ENCODE measurements at places on chromosomes 1 and 21. TPM values are rescaled to one million over a fixed set of nuclear protein-coding genes. Genes with fewer than 3 reads are reported as not detected.

- peak overlapping the region; percentile 86 for H3K27ac ChIP-seq
- no peak for DNase-seq
- H3K4me1 ChIP-seq = peaks cover 20% of the 10 kb centered on the region
- no peaks in the 10 kb centered on the region for H3K27me3 ChIP-seq
These were observed 32.1 kb upstream of the HMGN1 start for GRCh38 chr21:39381009-39381408.

GRCh38 chr1:157198619-157199420 is 60.6 kb upstream of the ETV3 start:
- no peak overlapping the region for H3K27ac ChIP-seq
- no peaks in the 10 kb centered on the region for H3K36me3 ChIP-seq
- H3K27me3 ChIP-seq = peaks cover 8% of the 10 kb centered on the region
- no peaks in the 10 kb centered on the region for H3K4me1 ChIP-seq

DNA sequence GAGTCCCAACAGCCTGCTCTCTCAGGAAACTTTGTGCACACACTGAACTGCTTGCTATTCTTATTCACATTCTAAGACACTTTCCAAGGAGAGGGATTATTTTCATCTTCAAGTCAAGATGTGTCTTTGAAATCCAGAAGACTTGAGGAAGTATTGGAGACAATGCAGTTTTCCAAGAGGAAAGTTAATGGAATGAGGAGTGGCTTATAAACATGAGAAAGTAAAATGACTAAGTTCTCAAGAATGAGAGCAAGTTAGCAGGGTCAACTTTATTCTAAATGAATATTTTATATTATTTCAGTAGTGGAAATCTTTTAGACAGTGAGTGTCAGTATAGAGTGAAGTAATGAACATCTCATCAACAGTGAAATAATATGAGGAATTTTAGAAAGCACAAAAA is 1239.3 kb downstream of the MRPL39 start:
- no peaks in the 10 kb centered on the region for H3K4me1 ChIP-seq
- no peak overlapping the region for H3K4me3 ChIP-seq
- H3K27ac ChIP-seq = no peak overlapping the region
- no peaks in the 10 kb centered on the region for H3K36me3 ChIP-seq
- H3K27me3 ChIP-seq = no peaks in the 10 kb centered on the region

DNA sequence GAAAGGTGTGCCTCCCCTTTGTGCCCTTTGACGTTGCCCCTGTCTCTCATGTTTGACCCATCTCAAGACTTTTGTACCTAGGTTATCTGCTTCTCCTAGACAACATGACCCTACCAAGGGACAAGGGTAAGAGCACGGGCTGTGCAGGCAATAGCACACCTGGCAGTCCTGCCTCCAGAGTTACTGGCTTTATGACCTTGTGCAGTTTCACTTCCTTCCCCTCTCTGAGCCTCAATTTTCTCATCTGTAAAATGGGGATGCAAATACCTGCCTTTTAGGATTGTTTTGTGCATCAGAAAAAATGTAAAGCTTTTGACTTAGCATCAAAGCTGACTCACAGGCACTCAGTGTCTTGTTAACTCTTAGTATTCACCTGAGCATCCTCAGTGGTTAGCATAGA is 36.4 kb downstream of the ELK4 start:
- no peaks in the 10 kb centered on the region for H3K36me3 ChIP-seq
- H3K27me3 ChIP-seq = no peaks in the 10 kb centered on the region
- H3K4me1 ChIP-seq = peaks cover 65% of the 10 kb centered on the region
- no peak overlapping the region for H3K27ac ChIP-seq
- DNase-seq = no peak

DNA sequence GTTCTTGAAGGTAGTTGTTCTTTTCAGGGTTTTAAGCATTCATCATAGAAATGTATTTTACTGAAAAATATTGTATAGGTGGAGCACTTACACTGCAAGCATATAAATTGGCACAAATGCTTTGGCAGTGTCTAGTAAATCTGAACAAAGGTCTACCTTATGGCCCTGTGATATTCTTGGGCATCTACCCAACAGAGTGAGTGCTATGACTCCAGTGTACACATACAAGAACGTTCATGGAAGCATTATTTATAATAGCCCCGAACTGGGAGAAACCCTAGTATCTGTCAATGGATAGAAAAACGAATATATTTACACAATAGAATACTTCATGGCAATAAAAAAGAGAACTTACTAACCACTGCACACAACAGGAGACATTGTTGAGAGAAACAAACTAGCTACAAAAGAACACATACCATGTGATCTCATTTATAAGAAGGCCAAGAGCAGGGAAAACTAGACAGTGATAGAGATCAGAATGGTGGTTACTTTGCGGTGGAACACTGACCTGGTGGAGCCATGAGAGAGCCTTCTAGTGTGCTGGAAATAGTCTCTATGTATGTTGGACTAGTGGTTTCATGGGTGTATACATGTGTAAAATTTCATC is 96.0 kb downstream of the MAB21L3 start:
- no peak overlapping the region for H3K4me3 ChIP-seq
- no peaks in the 10 kb centered on the region for H3K36me3 ChIP-seq
- no peak for DNase-seq
- no peak overlapping the region for H3K27ac ChIP-seq

GRCh38 chr1:209870151-209870831 is 42.5 kb downstream of the UTP25 start:
- DNase-seq = no peak
- H3K36me3 ChIP-seq = no peaks in the 10 kb centered on the region
- no peak overlapping the region for H3K27ac ChIP-seq
- H3K4me3 ChIP-seq = no peak overlapping the region

DNA sequence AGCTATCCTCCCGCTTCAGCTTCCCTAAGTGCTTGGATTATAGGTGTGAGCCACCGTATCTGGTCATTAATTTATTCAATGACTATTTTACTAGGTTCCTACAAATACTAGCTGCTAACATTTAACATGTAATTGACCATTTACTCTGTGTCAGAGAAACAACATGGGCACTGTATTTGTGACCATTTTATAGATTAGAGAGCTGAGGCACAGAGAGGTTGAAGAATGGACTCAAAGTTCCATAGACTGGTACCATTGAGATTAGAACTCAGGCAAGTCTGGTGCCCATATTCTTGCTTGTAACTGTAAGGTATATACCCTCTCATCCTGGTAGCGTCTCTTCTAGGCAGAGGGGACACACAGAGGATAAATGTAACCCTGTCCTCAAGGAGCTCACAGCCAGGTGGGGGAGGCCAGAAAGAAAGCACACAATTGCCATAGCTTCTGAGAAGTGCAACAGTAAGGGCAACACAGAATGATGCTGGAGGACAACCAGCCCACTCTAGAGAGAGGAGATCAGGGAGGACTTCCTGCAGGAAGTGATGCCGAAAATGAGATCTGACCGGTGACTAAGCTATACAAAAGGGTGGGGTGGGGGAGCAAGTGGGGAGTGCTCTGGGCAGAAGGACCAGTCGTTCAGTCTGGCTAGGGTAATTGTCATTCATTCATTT is 3.8 kb downstream of the SRARP start:
- no peak overlapping the region for H3K27ac ChIP-seq
- peaks cover 8% of the 10 kb centered on the region for H3K4me1 ChIP-seq
- no peaks in the 10 kb centered on the region for H3K36me3 ChIP-seq
- DNase-seq = no peak

- no peak overlapping the region for H3K4me3 ChIP-seq
- H3K36me3 ChIP-seq = no peaks in the 10 kb centered on the region
- no peaks in the 10 kb centered on the region for H3K27me3 ChIP-seq
These were observed 82.3 kb downstream of the TBX19 start for GRCh38 chr1:168362991-168363390.

- no peak overlapping the region for H3K4me3 ChIP-seq
- no peaks in the 10 kb centered on the region for H3K36me3 ChIP-seq
- DNase-seq = no peak
- no peaks in the 10 kb centered on the region for H3K4me1 ChIP-seq
These were observed 53.3 kb upstream of the POGK start for GRCh38 chr1:166785987-166786386.

The AK5 gene
- 0.44 TPM for total RNA-seq

The PADI2 gene
- total RNA-seq = 1.1 TPM

The IER5 gene
- 10.7 TPM for total RNA-seq

The SLC25A34 gene
- total RNA-seq = 6.0 TPM
